Activated naive CD4-positive, alpha-beta T cell treated with anti-CD3 and anti-CD28 coated beads, Interleukin-2, amount 50 U/mL, for 72 hours (primary cell): ENCODE measurements at places on chromosomes 2 and 18. TPM values are rescaled to one million over a fixed set of nuclear protein-coding genes. Genes with fewer than 3 reads are reported as not detected.

- no peak for DNase-seq
These were observed 287.1 kb downstream of the MTX2 start for GRCh38 chr2:176556373-176556772.

GRCh38 chr2:184215745-184216144 is 382.6 kb upstream of the ZNF804A start:
- DNase-seq, result no peak

DNA sequence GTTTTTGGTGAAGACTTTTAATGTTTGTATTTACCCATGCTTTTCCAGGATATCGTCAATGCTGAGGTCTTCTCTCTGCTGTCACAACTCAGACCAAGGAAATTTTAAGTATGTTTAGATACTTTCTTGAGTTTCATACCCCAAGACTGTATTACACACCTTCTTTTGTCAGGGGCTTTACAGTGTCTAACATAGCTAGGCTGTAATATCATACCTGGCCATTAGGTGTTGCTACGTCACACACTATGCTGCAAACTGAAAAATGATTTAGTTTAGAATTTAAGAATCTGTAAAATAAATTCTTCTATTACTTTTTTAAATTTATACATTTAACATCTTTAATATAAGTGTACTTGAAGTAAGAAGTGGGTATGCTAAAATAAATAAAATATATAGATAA is 358.4 kb upstream of the NRP2 start:
- no peak for DNase-seq

GRCh38 chr18:21049306-21049705 is 62.3 kb downstream of the ROCK1 start:
- DNase-seq, result no peak

GRCh38 chr2:148680462-148680861 is 35.9 kb downstream of the EPC2 start:
- DNase-seq, result no peak

DNA sequence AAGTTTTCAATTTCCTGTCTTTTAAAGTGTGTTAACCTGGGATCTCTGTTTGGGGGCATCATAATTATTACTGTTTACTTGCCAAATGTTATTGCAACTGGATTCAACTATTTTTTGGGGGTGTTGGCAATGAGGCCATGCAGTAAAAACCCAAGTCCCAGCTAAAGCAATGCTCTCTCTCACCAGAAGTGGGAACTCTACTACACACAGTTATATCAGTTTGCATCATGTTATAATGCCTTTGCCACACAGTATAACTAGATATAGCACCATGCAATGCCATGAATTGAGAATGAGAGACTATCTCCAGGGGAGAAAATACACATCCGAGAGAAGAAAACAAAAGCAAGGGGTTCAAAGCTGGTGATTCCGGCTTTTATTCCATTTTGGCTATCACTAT is 79.0 kb downstream of the GCA start:
- DNase-seq, result no peak

DNA sequence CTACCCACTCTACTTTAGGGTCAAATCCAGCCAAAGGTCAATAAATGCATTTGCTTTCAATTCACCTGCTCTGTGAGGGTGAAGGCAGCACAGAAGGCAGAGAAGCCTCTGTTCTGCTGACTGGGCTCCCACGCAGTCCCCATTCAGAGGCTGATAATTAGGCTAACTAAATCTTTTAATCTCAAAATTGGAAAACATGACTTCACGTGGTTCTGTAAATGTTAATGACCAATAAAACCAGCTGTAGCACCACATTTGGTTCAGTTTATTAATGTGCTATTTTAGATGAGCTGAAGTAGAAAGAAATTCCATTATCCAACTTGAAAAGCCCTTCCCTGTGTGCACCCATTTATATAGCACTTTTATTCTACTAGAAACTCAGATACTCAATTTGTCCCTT is 310.6 kb downstream of the C1D start:
- DNase-seq, result no peak

DNA sequence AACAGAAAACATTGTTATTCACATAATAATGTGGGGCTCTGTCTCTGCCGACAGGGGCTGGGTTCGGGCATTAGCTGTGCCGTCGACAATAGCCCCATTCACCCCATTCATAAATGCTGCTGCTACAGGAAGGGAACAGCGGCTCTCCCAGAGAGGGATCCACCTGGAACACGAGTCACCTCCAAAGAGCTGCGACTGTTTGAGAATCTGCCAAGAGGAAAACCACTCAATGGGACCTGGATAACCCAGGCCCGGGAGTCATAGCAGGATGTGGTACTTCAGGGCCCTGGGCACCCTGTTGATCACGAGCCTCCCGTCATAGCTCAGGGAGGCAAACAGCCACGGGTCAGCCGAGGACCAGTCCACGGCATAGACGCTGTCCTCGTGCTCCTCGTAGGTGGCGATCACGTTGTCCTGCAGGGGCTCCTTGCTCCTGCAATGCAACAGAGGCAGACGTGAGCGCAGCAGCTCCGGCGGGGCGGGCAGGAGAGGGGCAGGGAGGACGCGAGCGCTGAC is 188.5 kb downstream of the EIPR1 start:
- no peak for DNase-seq

DNA sequence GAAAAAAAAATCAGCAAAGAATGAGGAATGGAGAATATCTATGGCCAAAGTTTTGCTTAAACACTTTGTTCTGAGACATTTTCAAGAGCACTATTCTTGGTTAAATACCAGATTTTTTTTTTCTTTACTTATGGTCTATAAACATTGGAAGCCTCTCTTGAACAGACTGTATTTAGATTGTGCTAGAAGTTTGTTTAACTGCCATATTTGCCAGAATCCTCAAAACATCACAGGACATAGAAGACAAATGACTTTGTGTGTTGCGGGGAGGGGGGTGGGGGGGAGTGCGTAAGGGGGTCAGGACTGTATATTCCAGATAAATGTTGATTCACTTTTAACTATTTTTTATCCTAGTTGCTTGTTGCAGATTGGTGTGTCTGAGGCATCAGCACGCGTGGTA is 262.0 kb downstream of the MEIS1 start:
- no peak for DNase-seq

GRCh38 chr2:95166065-95166763 is 605 bp downstream of the ZNF2 start:
- no peak for DNase-seq

DNA sequence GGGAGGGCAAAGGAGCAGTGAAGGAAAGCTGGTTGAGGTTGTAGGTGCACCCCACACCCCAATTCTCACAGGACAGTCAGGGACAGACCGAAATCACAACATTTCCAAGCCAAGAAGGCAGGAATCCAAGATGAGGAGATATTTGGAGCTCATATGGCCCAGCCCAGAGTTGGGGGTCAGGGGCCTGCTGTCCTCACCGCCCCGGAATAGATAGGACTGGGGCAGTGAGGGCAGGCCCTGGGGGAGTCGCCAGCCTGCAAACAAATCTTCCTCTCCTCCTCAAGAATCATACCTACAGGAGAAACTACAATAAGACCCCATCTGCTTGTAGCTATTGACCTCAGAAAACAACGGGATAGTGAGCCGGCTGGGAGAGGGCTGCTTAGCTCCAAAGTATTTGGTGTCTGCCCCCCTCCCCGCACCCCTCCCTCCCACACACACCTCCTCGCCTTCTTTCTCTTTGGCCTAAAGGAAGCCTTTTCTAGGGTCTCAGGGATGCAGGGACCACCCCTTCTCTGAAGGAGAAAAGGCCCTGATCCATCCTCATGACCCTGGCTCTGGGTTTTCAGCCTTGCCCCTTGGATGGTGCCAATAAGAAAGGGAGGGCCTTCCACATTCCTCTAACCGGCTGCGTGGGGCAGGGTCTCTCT is 3.8 kb downstream of the EN1 start:
- no peak for DNase-seq

GRCh38 chr18:54150226-54150625 is 74.2 kb downstream of the MBD2 start:
- DNase-seq, result no peak

DNA sequence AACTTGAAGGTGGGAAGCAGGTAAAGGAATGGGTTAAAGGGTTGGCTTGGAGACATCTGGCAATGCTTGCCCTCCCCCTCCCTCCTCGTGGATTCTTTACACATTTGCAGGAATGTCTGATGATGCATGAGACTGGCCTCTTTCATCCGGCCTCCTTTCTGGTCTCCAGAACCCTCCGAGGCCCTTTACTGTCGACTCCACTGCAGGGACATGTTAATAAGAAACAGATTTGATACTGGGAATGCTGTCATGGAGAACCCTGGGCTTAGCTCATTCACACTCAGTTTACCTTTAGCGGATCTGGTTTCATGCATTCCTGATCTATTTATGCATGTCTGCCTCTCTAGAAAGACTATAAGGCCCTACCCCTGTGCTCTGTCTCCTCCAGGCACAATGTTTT is 238.7 kb downstream of the TGIF1 start:
- DNase-seq, result no peak

DNA sequence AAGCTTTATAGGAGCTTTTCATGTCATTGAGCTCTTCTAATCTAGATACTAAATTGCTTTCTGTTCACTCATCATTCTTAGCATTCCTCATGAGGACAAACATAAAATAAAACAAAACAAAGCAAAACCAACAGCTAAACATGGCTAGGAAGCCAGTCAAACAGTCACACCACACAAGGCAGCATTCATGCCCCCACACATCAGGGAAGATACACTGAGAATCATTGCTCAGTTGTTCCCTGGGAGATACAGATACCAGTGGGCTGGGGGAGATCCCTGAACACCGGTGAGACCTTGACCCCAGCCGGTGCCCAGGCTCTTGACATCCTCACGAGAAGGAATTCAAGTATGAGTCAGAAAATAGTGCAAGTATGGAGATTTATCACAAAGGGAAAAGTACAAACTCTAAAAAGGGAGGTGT is 177.9 kb upstream of the ARL4C start:
- no peak for DNase-seq

DNA sequence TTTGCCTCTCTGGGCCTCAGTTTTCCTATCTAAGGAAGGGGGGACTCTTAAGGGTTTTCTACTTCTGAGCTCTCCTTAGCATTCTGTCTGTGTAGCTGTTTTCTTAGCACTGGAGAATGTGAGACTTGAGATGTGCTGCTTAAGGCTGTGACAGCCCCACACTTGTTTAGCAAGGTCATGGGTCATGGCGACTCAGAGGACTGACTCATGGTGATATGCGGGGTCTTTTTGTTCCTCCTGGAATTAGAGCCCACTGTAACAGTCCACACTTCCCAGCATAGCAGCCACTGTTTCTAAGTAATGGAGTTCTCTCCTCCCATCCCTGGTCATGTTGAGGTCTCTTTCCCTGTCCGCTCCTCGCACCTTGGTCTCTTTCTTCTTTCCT is 4.1 kb upstream of the LPIN1 start:
- DNase-seq, result no peak

DNA sequence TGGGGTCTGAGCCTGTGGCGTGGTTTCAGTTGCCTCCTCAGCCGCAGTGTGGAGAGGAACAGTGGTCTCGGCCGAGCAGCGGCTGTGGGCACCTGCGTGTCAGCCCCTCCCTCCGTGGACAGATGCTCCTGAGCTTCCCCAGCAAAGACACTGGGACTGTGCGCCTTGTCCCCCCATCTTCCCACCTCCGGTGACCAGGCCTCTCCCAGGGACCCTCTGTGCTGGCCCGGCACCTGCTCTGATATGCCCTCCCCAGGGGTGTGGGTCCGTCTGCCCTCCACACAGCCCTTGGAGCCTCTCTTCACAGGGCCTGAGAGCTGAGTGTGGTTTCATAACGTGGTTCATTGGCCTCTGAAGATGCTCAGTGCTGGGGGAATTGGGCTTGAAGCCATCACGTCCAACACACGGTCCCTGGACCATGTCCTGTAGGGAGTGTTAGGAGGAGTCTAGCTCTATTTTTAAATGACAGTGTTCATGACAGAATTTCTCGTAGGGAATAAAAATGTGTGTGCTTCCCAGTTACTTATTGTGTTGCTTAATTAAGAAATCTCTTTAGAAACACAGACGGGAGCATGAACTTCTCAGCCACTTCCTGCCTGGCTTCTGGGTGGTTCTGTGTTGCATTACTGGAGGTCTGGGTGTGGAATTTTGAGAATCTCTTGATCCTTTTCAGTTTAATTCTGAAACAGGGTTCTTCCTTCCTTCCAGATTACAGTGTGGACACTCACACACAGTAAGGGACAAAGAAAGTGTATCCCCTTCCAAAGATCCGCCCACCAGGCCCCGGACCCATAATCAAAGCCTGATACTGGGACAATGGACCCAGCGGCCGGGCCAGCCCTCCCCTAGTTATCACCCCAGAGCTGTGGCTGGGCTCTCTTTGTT is 110.7 kb downstream of the NFATC1 start:
- peak; percentile 55 for DNase-seq

- DNase-seq, result no peak
These were observed 460.7 kb downstream of the MTX2 start for GRCh38 chr2:176729706-176730569.

DNA sequence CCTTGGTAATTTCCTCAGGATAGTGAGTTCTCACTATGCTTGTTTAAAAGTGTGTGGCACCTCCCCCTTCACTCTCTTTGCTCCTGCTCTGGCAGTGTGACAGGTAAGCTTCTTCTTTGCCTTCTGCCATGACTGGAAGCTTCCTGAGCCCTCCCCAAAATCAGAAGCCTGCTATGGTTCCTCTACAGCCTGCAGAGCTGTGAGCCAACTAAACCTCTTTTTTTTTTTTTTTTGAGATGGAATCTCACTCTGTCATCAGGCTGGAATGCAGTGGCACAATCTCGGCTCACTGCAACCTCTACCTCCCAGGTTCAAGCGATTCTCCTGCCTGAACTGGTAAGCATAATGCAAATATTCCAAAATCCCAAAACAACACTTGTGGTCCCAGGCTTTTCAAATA is 80.0 kb downstream of the SOWAHC start:
- no peak for DNase-seq

GRCh38 chr18:13284330-13285027 is 65.9 kb downstream of the LDLRAD4 start:
- DNase-seq, result no peak

GRCh38 chr2:67486041-67486796 is 89.1 kb downstream of the ETAA1 start:
- no peak for DNase-seq

GRCh38 chr2:203812294-203813221 is 55.0 kb upstream of the CTLA4 start:
- no peak for DNase-seq

- DNase-seq, result no peak
These were observed 123.5 kb downstream of the LAMA3 start for GRCh38 chr18:23812546-23813440.

Gene ARHGAP25
- total RNA-seq, result 43.0 TPM

Gene DARS1
- 180 TPM for total RNA-seq

Gene TMEM200C
- not detected for total RNA-seq

Gene TANC1
- total RNA-seq, result 0.89 TPM

Gene SETBP1
- total RNA-seq, result 1.2 TPM

Gene STEAP3
- total RNA-seq, result 0.70 TPM

Gene CNTNAP5
- not detected for total RNA-seq

Gene TFCP2L1
- total RNA-seq, result 0.06 TPM

Gene SLC35G4
- not detected for total RNA-seq
